Fibroblast of the conjunctiva (primary cell): ENCODE measurements at places on chromosomes 1 and 21.
A peak's percentile ranks its signal among the peaks of the same experiment; 100 is the strongest.

DNA sequence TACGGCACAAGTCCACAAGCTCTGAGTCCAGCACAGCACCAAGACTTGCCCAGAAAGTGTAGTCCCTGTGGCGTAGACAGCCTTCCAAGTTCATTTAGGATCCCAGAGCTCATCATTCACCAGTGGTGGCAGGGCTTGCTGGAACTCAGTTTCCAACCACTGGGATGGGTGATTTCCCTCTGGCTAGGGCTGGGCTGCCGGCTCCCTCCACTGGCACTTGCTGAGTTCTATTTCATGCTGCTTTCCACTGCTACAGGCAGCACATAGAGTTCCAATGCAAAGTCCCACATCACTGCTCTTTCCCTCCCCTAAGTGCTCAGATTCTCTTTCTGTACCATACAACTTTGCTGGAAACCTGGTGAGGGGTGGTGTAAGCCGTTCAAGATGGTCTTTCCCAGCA is 510.3 kb upstream of the TMPRSS15 start:
- no peak for DNase-seq

DNA sequence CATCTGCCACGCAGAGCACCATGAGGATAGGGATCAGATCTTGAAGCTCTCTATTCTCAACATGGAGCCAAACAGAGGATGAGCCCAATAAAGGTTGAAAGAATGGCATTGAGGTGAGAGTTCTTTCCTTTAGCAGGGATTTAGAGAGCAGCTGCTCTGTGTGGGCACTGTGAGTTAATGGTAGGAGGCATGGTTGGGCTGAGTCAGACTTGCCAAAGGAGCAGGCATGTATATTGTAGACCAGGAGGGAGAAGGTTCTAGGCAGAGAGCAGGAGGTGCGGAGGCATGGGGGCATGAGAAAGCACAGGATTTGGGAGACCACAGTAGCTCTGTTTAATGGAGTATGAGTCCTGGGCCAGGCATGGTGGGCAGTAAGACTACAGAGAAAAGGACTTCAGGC is 32.0 kb downstream of the TMEM53 start:
- DNase-seq = no peak

DNA sequence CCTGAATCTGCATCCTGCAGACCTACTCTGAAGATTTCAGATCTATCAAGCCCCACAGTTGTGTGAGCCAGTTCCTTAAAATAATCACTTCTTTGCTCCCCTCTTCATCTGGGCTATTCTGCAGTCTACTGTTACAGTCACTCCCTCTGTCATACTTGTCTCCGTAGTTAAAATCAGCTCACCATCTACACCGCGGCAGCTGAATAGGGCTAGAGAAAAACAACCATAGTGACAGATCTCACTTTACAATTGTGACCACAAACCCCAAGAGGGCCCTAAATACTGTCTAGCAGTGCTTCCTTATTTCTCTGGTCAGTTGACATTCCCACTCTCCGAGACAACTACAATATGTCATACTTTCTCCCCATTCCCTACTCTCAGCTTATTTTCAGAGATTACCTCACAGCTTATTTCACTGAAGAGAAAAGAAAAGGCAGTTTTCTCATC is 12.9 kb downstream of the DESI2 start:
- DNase-seq = no peak

DNA sequence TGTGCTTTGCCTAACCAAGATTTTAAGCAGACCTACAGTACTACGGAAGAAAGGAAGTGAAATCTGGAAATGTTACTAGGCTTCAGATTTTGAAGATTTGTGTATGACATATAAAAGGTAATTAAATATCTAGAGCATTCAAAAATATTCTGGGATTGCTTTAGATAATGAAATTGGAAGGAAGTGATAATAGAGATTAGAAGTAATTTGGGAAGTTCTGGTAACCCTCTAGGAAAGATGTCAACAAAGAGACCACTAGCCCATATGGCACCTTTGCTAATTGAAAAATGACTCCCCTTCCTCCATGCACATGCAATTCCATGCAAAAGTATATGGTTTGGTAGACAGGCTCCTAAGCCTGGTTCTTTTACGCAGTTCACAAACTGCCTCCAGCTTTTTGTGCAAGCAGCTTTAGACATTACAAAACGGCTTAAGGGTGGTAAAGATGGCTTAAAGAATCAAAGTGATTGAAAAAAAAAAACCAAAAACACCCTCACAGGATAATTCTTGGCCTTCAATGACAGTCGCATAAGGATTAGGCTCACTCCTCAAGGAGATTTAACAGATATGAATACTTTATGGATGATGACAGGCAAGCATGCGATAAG is 81.8 kb downstream of the LRRC7 start:
- no peak for DNase-seq

- no peak for DNase-seq
Measured at GRCh38 chr1:6448749-6449631, 17.0 kb downstream of the TNFRSF25 start.

DNA sequence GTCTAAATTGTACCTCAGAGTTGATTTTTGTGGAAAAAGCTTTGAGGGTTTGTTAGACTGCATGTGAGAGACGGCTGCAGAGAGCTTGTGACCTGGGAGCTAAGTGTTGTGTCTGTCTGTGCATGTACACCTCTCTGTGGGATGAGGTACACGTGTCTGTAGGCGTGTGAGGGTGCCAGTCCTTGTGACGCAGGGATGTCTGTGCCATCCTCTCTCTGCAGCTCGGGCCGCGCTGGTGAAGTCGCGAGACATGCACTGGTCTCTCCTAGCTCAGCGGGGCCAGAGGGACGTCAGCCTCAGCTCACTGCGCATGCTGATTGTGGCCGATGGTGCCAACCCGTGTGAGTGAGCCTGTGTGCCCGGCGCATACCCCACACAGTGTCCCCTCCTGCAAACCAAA is 66.6 kb downstream of the S100B start:
- no peak for DNase-seq

DNA sequence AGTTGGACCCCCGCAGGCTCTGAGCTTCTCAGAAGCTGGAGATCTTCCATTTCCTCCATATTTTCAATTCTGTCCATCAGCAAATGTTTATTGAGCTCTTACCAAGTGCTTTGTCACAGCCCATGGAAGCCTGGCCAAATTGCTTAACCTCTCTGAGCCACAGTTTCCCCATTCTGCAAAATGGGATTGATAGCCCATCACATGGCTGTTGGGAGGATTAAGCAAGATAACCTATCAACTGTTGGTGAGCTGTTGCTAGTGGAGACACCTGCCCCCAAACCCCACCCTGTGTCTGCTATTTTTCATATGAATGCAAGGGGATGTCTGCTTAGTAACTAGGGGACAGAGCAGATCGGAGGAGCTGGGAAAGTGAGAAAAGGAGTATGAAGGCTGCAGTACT is 38.3 kb downstream of the CD34 start:
- DNase-seq = no peak

DNA sequence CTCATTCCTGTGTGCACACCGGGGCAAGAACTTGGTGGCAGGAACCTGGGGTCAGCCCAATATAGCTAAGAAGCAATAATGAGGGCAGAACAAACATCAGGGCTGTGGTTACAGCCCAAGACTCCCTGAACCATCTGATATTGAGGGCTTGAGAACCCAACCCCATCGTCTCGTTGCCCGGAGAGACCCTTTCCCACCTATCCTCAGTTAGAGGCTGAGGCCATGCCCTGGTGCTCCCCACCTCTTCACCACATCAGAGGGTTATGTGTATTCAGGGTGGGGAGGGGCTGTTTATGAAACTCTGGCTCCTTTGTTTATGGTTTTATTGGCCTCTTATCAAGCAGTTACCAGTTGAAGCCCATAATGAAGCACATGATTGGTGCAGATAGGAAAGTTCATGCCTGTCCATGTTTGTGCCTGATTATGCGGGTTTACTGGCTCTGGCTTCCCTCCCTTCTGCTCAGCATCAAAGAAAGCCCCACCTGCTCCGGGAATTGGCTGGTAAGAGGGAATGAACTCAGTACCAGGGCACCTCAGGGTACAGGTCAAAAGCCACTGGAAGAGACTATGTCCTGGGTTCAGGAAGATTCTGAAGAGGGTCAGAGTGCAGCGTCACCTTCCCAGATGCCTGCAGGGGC is 14.5 kb downstream of the NUAK2 start:
- DNase-seq = no peak

DNA sequence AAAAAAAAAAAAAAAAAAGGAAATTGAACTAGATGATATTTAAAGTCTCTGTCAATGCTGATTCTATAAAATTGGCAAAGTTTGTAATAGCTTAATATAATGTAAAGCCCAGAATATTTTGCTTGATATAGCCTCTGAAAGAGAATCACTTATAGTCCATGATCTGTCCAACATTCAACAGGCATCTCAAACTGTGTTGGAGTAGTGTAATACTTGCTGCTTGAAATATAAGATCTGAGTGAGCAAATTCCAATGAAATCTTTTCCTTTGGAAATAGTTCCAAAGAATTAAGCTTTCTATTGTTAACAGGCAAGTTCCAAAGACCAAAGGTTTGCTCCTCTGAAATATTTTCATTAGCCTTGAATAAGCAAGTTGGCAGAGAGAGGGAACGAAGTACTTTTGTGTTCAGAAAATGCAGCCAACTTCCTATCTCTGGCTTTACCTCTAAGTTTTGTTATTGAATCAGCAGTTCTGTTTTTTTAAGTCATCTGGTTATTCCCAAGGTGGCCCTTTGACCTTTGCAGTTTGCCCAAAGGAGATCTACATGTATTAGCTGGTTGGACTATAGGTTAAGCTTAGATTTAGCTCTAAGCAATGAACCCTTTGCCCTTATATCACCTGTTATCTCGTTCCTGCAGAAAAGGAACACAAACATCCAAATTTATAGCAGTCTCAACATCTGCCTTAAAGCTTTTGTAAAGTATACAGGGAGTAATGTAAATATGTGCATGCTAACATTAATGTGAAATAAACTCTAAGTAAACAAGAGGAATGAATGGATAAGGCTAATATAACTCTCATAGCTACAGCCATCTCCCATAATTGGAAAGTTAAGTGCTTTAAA is 24.4 kb upstream of the CEP350 start:
- no peak for DNase-seq

- DNase-seq = no peak
Measured at GRCh38 chr1:150415800-150416199, 51.9 kb downstream of the RPRD2 start.

DNA sequence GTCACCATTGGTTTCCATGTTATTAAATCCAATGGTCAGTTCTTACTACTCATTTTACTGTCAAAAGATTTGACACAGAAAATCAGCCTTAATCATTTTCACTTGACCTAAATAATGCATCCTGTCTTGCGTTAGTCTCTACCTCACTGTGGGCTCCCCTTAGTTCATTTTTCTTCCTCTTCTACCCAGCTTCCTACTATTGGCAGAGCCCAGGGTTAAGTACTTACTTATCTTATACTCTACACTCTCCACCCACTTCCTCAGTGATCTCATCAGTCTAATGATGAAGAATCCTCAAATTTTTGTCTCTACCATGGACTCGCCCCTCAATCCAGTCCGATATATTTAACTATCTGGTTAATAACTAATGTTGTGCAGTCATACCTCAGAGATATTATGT is 735.9 kb downstream of the KCNT2 start:
- DNase-seq = no peak

- no peak for DNase-seq
Measured at GRCh38 chr1:180757657-180758056, 125.8 kb downstream of the XPR1 start.

DNA sequence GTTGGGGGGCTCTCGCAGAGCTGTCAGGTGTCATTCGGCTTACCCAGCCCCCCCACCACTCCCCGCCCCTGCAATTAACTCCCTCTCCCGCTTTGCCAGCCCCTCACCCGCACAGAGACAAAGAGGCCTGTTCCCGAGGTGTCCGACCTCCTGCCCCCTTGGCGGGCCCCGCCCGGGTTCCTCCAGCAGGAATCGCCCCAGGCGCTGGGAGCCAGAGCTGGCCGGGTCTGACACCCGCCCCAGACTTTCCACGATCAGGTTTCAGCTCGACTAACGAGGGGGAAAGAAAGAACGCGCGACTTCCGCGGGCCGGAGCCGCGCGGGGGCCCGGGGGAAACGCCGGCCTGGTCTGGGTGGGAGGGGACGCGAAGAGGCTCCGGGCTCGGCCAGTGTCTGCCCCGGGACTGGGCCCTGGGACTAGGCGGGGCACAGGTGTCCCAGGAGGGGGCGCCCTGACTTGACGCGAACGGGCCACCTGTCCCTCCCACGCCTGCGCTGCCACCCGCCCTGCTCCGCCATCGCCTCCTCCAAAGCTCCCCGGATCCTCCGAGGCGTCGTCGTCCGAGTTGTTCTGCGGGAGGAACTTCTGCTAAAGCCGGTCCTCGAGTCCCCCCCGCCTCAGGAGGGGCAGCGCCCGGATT is 36.4 kb upstream of the HHAT start:
- peak; percentile 41 for DNase-seq

DNA sequence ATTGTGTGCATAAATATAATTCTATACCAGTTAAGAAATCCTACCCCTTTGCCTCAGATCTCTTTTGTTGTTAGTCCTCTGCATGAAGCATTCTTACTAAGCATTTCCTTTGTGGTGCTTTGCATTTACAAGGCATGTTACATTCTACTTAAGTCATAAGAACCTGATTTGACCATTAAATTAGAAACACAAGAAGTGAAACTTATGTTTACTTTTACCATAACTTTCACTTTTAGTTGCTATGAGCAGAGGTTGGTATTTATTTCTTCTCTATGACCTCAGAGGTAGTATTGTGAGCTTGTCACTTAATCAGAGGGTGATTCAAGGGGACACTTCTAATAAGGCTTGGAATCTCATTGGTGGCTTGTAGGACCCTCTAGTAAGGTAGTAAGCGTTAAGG is 9.0 kb downstream of the FAM20B start:
- peak; percentile 57 for DNase-seq

GRCh38 chr1:22153660-22154437 is 11.0 kb upstream of the WNT4 start:
- no peak for DNase-seq

GRCh38 chr1:176517484-176517883 is 54.5 kb downstream of the PAPPA2 start:
- no peak for DNase-seq

DNA sequence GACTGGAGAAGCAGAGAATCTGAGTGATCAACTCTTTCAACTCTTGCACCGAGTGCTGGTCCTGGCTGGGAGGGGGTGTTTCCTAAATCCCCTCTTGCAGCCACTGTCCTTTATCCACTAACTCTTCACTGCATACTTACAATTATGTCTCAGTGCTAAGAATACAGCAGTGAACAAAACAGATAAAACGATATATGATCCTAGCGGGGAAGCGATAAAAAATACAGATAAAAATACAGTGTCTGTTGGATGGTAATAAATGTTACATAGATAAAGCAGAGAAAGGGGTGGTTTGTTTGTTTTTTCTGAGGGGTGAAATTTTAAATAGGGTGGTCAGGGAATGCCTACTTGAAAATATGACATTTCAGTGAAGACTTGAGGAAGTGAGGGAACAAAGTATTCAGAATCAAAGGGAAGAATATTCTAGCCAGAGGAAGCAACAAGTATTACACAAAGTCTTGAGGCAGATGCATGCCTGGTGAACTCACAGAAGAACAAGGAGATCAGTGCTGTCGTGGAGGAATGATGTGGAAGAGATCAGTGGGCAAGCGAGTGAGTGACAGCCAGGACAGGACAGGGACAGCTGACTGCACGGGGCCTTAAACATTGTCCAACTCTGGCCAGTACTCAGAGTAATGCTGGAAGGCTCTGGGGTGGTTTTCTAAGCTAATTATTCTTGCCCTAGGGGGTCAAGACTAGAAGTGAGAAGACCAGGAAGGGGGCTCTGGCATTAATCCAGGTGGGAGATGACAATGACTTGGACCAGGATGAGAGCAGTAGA is 110.0 kb downstream of the APP start:
- no peak for DNase-seq
